Anterior cingulate cortex (tissue), 58 donors: ENCODE measurements at places on chromosomes 1 and 21.
A peak's percentile ranks its signal among the peaks of the same experiment; 100 is the strongest.

DNA sequence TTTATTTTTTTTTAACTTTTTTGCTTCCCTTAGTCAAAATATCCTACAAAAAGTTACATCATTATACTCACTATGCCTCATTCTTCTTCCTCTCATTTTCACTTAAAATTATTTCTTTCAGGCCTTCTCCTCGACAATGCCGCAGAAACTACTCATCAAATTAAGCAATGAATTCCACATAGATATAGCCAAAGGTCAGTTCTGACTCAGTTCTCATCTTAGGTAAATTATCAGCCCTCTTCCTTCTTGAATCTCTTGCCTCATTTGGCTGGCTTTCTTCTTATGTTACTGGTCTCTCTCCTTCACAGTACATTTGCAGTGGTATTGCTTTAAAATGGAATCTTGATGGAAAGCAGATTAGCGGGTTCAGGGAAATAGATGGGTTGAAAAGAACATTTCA, 260.7 kb upstream of the BRINP3 start:
- DNase-seq, result no peak

- no peak for DNase-seq
Observed at GRCh38 chr1:160371346-160371631, 4.4 kb downstream of the NHLH1 start.

- DNase-seq, result peak; percentile 83
Observed at GRCh38 chr1:15848929-15849774, 1.6 kb downstream of the SPEN start.

- DNase-seq, result no peak
Observed at GRCh38 chr1:187788718-187789117, 960.0 kb downstream of the PLA2G4A start.

GRCh38 chr1:185435696-185436379, 118.8 kb upstream of the IVNS1ABP start:
- DNase-seq, result no peak

DNA sequence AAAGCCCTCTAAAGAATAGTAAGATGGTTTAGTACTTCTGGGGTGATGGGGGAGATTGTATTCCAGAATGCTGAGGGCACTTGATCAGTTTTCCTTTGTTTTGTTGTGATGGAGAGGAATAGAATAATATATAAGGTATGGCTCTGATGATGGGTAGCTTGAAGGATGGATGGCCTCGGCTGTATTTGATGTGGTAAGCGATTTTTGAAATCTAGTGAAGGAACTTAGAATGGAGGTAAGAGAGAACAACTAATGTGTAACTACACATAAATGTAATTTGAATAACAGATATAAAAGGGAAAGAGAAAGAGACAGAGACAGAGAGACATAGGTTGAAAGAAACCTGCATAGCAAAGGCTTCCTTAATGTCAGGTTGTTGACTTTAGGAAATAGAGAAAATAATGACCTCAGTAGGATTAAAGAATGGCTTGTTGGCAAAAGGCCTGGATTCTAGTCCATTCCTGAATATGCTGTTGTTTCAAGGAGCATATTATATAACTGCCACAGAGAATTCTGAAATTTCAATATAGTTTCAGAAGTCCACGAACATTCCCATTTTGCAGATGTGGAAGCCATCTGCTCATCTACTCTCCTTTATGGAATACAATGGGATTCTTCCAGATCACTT, 58.7 kb downstream of the NIBAN1 start:
- DNase-seq, result no peak

- no peak for DNase-seq
Observed at GRCh38 chr1:167943541-167943940, 6.7 kb upstream of the MPC2 start.

DNA sequence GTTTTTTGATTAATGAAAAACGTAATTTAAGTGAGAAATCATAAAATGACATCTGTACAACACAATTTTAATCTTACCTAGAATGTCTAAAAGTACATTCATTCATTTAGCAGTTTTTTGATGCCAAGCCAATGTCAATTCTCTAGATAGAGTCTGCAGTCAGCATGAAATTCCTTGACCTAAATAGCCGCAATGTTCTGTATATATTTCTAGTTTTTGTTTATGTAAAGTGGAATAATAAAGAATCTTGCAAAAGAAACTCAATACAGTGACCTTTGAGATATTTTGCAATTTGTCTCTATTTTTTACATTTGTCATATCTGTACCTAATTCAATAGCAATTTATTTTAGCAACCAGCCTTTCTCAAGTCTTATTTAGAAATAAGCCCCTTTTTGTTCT, 176.0 kb downstream of the ATP6V1G3 start:
- no peak for DNase-seq

- DNase-seq, result no peak
Observed at GRCh38 chr1:244636488-244637259, 16.3 kb upstream of the DESI2 start.

DNA sequence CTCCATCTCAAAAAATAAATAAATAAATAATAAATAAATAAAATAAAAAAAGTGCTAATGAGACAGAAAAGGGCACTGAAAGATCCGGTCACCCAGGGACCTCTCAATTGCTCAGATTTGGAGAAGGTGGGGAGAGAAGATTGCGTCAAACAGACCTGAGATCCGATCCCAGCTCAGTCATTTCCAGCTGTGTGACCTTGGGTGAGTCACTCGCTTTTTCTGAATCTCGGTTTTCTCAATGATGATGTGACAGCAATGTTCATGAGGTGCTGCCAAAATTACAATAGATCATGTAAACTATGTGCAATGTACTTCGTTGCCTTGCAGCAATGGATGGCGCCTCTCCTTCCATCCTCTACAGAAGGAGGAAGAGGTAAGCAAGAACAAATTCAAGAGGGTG, 11.1 kb upstream of the MEF2D start:
- DNase-seq, result no peak

DNA sequence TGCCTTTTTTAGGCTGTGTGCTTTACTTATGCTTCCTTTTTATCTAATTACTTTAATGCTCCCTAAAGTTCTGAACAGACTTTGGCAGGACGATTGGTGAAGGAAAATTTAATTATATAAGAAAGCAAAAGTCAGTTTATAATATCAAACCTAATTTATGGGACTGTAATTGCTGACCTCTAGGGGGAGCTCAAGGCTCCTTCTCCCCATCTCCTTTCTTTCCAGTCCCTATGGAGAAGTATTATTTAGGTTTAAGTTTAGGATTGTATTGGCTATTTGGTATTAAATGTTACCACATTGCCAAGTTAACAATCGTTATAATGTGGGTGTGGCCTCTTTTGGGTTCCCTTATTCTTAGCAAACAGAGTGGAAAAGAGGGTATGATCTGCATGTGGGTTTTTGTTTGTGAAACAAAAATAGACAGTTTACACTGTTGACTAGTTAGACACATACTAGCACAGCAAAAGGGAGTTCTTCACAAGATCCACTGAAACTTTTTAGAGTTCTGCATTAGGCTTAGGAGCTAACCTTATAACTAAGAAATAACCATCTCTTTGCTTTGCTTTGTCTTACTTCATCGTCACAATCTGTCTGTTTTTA, 48.2 kb upstream of the TNFSF4 start:
- no peak for DNase-seq

- DNase-seq, result no peak
Observed at GRCh38 chr21:35321322-35322200, 272.5 kb upstream of the RUNX1 start.

DNA sequence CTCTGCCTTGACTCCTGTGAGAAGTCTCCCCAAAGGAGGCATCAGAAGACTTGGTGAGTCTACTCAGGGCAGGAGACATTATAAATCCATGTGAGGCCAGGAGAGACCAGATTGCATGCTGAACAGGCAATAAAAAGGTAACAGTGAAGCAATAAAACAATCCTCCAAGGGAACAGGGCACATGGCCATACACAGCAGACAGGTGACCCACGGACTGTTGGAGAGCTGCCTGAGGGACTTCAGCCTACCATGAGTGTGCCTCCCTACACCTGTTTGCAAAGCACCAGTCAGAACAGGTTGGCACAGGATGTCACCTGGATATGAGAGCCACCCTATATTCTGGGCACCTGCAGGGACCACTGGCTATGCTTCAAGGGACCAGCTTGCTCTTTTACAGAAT, 67.6 kb downstream of the MAB21L3 start:
- no peak for DNase-seq
